ENCODE measurements at places on chromosomes 2 and 18. TPM values are rescaled to one million over a fixed set of nuclear protein-coding genes. Genes with fewer than 3 reads are reported as not detected.

DNA sequence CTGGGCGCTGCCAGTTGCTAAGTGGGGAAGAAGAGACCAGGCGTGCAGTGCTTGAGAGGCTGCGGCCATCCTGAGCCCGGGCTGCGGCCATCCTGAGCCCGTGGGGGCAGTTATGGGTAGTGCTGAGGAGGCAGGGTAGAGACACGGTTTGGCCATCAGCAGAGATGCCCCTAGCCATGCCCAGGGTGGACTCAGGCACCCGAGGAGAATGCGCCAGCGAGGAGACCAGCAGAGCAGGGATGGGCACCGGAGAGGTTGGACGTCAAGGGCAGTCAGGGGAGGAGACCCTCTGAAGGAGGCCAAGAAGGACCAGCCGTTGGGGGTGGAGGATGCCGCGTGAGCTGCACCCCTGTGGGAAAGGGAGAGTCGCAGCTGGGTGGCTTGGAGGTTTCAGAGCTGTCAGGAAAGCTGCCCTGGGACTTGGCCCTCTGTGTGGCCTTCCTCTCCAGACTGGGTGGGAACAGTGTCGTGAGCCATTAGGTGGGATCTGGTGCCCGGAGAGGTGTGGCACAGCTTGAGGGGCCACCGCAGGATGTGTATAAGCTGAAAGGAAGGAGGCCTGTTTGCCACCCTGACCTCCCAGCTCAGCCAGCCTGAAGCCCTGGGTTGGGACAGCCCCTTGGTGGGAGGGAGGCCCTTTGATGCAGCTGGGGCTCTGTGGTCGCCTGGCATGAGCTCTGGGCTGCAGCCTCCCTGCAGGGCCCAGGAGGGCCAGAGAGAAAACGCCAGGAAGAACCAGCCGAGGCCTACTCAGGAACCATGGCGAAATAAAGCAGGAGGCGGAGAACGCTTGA lies 56.0 kb downstream of the SH3BP4 start:
- peaks cover 11% of the 10 kb centered on the region for H3K4me1 ChIP-seq
- H3K36me3 ChIP-seq, result no peaks in the 10 kb centered on the region
- H3K27ac ChIP-seq, result no peak overlapping the region

UGT1A5 gene
- not detected for total RNA-seq

ARHGAP15 gene
- total RNA-seq, result 3.9 TPM

GRCh38 chr2:206863716-206864115 lies 75.6 kb upstream of the CPO start:
- H3K27ac ChIP-seq, result no peak overlapping the region
- H3K4me3 ChIP-seq, result no peak overlapping the region
- peaks cover 9% of the 10 kb centered on the region for H3K4me1 ChIP-seq
- DNase-seq, result no peak
- no peaks in the 10 kb centered on the region for H3K27me3 ChIP-seq

DNA sequence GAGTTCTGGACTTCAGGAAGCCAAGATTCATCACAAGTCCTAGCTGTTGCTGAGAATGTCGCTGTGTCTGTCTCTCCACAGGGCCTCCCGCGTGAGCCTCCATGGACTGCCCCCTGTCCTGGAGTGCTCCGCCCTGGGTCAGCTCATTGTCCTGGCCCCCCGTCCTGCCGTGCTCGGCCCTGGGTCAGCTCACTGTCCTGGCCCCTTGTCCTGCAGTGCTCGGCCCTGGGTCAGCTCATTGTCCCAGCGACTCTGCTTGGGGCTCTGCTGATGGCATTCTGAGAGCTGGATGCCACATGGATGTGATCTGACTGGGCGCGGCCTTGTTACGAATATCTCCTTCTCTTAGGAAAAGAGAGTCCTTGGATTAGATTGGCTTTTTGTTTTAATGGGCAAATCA lies 78.5 kb downstream of the EIPR1 start:
- H3K4me3 ChIP-seq, result no peak overlapping the region
- no peaks in the 10 kb centered on the region for H3K36me3 ChIP-seq
- no peaks in the 10 kb centered on the region for H3K27me3 ChIP-seq
- no peak for DNase-seq
- no peak overlapping the region for H3K27ac ChIP-seq

DNA sequence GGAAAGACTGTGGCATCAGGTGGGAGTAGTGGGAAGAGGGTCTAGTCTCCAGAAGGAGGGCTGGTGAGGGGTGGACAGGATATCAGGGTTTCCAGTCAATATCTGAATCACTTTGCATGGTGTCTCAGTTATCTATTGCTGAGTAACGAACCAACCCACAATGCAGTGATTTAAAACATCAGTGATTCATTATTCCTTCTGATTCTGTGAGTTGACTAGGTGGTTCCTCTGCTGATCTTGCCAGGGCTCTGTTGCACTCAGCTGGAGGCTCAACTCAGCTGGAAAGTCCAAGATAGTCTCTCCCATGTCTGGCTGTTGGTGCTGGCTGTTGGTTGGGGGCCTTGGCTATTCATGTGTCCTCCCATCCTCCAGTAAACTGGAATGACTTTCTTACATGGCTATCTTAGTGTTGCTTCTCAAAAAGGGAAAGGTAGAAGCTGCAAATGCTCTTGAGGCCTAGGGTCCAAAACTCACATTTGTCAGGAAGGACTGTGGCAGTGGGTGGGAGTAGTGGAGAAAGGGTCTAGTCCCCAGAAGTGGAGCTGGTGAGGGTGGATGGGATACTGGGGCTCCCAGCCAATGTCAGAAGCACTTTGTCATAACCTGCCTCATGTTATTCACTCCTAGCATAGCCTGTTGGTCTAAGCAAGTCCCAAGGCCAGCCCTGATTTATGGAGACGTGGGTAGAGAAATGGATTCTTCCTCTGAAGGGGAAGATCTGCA lies 13.9 kb downstream of the IL1F10 start:
- DNase-seq, result no peak
- H3K27ac ChIP-seq, result no peak overlapping the region
- H3K4me3 ChIP-seq, result no peak overlapping the region
- H3K36me3 ChIP-seq, result no peaks in the 10 kb centered on the region
- no peaks in the 10 kb centered on the region for H3K4me1 ChIP-seq
- no peaks in the 10 kb centered on the region for H3K27me3 ChIP-seq

ST8SIA5 gene
- total RNA-seq, result 11.1 TPM

DNA sequence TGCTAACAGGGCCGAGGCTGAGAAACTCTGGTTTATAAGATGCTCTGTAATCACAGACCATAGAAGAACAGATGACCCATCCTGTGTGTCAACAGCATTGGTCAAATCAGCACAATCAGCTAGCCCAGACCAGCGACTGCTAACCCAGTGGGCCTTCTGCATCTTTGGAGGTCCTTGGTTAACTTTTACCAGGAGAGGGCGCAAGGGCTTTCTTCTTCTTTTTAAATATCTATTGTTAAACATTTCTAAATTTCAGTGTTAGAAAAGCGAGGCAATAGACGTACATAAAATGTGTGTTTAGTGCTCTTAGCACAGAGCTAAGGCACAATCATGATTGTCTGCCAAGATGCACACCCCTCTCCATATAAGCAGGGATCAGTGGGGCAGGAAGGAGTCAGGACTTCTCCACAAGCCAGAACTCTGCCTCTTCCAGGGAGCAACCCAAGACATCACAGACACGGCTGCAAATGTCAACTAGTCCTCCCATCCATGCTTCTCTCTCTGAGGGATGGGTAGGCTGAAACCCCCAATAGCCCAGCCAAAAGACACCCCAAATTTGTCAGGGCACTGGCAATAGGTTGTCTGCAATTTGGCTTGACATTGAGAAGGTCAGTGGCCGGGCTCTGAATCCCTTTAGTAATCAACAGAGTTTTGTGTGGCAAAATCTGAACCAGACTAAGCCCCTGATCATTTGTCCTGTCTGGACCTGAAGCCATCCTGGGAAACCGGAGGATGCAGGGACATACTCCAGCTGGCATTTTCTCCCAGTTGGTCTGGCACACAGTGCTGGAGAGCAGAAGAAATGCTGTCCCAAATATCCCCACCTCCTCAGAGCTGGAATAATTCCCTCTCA lies 188.2 kb downstream of the BCL2 start:
- peak overlapping the region; percentile 15 for H3K27ac ChIP-seq
- H3K4me1 ChIP-seq, result peaks cover 5% of the 10 kb centered on the region
- H3K4me3 ChIP-seq, result no peak overlapping the region
- no peaks in the 10 kb centered on the region for H3K36me3 ChIP-seq
- H3K27me3 ChIP-seq, result no peaks in the 10 kb centered on the region

ABHD1 gene
- 3.1 TPM for total RNA-seq

DNA sequence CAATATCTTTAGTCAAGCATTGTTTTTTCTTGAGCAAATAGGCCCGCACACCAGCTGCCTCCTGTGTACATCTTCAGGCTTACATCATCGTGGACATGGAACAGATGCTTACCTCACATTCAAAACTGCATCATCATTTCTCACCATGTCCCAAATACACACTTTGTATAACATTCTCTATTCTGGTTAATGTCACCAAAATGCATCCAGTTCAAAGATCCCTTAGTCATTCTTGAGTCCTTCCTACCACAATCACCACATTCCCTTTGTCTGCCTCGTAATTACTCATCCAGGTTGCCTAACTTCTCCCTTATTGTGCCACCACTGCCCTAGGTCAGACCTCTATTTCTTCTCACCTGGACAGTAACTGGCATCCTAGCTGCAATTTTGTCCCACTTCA lies 373.7 kb upstream of the GALNT5 start:
- H3K4me3 ChIP-seq, result no peak overlapping the region
- H3K4me1 ChIP-seq, result no peaks in the 10 kb centered on the region
- no peaks in the 10 kb centered on the region for H3K36me3 ChIP-seq
- no peak overlapping the region for H3K27ac ChIP-seq
- no peaks in the 10 kb centered on the region for H3K27me3 ChIP-seq

TRIP12 gene
- 202 TPM for total RNA-seq

DNA sequence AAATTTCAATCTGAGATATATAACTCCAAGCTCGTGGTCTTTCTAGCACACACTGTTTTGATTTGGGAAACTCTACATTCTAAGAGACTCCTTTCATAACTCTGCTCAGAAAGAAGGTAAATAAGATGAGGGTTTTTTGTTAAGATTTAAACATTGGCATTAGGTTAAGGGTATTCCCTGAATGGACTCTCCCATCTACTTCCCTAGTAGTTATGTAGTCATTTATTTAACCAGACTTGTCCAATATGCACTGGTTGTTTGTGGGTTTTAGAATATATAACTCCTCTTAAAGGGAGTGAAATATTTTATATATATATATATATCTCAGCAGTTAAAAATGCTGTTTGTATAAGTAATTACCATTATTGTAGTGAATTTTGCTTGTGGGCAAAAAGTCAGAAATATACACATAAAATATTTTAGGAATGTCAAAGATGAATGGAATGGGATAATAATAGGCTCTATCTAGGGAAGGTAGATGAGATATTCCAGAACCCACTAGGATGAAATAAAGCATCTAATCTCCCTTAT lies 61.5 kb upstream of the WDR75 start:
- no peaks in the 10 kb centered on the region for H3K4me1 ChIP-seq
- H3K36me3 ChIP-seq, result no peaks in the 10 kb centered on the region
- no peak for DNase-seq
- H3K27me3 ChIP-seq, result no peaks in the 10 kb centered on the region

DNA sequence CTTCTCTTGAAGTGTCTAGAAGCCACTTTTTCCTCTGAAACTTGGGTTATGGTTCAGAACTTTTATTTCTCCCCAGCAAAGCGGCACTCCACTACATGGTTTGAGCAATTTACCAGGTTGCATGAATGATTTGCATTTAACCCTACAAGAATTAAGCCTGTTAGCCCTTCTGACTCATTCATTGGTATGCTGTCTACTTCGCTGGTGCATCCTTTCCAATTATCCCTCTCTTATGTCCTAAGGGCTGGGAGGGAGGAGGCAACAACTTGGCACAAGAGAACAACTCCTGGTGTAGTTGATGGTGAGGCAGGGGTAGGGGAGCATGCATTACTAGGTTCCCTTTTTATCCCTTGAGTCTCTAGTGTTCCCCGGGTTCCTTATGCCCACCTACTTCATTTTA lies 293.4 kb upstream of the MEX3C start:
- no peaks in the 10 kb centered on the region for H3K4me1 ChIP-seq
- no peaks in the 10 kb centered on the region for H3K27me3 ChIP-seq
- no peak overlapping the region for H3K27ac ChIP-seq
- no peaks in the 10 kb centered on the region for H3K36me3 ChIP-seq
- no peak for DNase-seq
- H3K4me3 ChIP-seq, result no peak overlapping the region

- peaks cover 55% of the 10 kb centered on the region for H3K36me3 ChIP-seq
- no peak for DNase-seq
- no peak overlapping the region for H3K4me3 ChIP-seq
- no peaks in the 10 kb centered on the region for H3K27me3 ChIP-seq
- H3K4me1 ChIP-seq, result peaks cover 60% of the 10 kb centered on the region
Measured at GRCh38 chr2:28407131-28407975, 14.7 kb downstream of the FOSL2 start.
